ENCODE measurements at places on chromosomes 5 and 9.

GRCh38 chr5:117999939-118000549, 988.3 kb downstream of the DTWD2 start:
- DNase-seq: no peak

DNA sequence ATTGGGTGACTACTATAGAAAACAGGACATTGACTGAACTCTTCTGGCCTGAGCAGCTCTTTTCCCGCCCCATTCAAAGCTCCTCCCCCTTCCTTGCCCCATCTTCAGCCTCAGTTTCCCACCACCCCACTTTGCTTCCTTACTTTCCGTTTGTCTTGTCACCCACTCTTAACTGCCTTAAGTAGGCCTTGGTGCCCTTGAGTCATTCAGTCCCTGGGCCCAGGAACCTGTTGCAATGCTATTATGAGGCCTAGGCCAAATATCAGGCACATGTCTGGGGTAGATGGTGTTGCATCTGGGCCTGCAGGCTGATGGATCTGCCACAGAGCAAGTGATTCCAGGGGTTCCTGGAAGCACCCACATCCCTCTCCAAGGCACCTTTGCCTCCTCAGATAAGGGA, 17.7 kb upstream of the GALNT10 start:
- DNase-seq: no peak

GRCh38 chr5:9186069-9186468, 359.8 kb downstream of the SEMA5A start:
- no peak for DNase-seq

DNA sequence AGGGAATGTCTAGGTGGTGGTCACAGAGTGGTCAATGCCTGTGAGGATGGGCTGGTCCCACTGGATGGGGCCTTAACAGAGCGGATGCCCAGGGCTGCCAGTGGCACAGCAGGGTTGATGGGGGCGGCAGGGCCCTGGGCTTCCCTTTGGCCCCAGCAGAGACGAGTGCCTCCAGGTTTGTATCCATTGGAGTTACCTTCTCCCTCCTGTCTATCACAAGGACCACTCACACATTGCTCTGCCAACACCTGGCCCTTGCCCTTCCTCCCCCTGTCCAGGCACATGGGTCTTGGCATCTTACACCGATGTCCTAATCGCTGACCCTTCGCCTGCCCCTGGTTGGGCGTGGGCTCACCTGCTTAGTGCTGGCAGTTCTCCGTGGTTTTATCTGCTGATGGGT, 26.2 kb upstream of the IRX4 start:
- DNase-seq: no peak

GRCh38 chr5:177471610-177472356, 1.7 kb downstream of the DBN1 start:
- DNase-seq: peak; percentile 67

DNA sequence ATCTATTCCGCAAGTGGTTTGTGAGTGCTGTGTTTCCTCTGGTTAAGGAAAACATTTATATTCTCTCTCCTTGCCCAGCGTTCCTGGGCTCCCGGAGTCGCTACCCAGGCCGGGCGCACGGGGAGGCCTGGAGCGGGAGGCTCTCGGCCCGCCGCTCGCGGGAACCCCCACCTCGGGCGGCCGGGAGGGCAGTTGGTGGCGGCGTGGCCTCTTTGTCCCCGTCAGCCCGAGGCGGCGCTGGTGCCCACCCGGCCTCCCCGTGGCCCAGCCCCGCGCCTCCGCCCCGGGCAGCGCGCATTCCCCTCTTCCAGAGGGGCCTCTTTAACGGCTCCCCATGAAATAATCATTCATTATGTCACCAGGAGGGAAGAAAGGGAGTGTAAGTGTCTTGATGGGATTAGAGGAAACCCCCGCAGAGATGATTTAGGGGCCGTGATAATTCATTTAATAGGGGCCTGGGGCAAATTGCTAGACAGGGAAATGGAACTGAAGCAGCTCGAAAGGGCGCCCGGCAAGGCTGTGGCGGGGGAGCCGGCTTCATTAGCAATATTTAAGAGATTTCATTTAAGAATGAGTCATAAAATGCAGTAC, 181.9 kb upstream of the TBCA start:
- no peak for DNase-seq

DNA sequence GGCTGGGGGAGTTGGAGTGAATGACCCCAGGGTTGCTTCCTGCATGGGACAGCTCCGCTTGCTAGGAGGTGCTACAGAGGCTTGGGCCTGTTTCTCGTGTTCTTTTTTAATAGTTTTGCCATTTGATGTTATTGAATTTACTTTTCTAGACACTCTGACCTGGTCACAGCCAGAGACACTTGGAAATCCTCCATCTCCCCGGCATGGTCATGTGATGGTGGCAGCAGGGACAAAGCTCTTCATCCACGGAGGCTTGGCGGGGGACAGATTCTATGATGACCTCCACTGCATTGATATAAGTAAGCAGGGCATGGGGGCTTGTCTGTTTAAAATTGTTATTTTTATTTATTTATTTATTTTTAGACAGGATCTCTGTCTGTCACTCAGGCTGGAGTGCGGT, 13.4 kb downstream of the HSPA5 start:
- DNase-seq: no peak

- DNase-seq: no peak
Measured at GRCh38 chr5:122759241-122760070, 15.4 kb upstream of the SNX2 start.

GRCh38 chr9:113853333-113853732, 22.8 kb upstream of the ZNF618 start:
- DNase-seq: no peak

GRCh38 chr5:83562791-83563557, 91.4 kb downstream of the VCAN start:
- DNase-seq: no peak

GRCh38 chr9:73565833-73566465, 414.3 kb downstream of the ANXA1 start:
- no peak for DNase-seq

DNA sequence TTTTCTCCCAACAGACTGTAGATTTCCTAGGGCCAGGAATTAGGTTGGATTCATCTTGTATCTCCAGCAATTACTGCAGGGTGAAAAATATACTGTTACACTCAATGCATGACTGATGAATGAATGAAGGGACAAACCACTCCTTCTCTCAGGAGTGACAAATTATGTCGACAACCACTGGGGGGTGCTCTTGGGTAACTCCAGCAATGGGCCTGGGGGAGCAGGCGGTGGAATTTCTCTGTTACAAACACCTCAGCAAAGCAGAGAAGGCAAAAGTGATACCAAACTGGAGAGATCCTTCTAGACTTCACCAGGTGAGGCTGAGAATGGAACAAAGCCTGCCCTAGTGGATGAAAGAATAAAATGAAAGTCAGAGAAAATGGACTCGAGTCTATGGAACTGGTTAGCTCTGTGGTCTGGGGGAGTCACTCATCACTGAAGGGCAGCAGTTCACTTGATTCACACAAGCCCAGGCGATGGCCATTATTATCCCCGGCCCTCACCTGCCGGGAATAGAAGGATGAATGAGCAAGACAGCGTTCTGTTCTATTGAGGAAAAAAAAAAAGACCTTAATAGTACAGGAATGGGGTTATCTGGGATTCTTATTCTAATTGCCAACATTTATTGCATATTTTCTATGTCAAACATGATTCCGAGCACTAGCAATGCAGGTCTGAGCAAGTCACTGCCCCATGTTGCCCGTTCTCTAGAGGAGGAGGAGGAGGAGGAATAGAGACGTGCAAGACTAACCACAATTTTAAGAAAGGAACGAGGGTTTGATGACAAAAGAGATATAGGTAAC, 341.1 kb downstream of the ASTN2 start:
- DNase-seq: no peak

DNA sequence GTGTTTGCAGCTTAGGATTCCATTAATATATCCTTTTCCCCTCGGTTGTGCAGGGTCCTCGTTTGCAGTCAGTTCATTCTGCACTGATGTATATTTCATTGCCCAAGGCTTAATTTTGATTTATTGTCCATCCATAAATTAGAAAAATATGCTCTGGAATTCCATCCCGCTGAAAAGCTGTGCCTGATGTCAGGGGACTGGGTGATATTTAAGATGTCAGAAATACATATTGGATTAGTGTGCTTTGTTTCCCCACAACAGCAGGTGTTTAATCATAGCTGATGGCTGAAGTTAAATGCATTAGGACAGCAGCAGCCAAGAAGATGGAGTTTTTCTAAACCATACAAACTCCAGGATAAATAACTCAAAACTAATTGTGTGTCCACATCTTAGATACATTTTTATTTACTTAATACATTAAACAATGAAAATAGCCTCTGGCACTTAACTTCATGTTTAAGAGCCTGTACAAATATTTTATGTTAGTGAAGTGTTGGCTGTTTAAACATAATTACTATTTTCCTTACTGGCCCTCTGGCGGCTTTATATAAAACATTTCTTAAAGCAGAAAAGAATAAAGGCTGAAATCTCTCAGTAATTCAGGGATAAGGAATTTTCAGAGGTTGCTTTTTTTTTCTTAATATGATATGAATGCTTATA, 170.4 kb upstream of the TBCA start:
- no peak for DNase-seq

GRCh38 chr9:76896035-76896434, 9.9 kb downstream of the PRUNE2 start:
- DNase-seq: no peak

DNA sequence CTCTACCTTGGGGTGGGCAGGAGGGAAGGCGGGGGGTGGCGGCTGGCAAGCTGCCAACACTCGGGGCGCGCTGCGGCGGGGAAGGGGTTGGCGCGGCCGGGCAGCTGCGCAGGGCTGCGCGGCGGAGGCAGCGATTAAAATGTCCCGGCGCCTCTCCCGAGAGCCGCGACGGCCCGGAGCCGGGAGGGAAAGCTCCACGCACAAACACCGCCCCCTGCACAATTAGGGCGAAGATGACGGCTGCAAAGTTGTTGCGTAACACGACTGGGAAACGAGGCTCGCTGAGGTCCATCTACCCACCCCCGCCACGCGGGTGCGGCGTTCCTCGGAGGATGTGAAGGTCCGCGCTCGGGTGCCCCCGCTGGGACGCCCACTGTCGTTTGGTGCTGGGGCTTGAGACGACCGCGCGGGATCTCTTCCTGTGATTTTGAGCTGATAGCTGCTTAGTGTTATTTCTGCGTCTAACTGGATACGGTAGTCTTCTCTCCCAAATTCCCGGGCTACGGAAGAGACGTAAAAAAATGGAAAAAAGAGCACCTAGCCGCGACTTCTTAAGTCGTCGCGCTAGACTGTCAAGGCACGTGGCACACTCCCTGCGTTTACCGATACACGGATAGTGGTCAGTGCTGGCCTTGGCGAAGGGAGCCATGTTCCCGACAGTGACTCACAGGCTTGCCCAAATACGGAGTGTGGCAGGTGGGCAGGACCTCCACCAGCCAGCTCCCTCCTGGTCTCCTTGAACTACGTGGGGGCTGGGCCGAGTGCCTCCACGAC, 958 bp upstream of the NFIL3 start:
- peak; percentile 58 for DNase-seq
